Neural progenitor cell (in vitro differentiated cells): ENCODE measurements at places on chromosomes 7 and 10. TPM values are rescaled to one million over a fixed set of nuclear protein-coding genes. Genes with fewer than 3 reads are reported as not detected.

- H3K27ac ChIP-seq: no peak overlapping the region
- H3K4me3 ChIP-seq: no peak overlapping the region
- DNase-seq: no peak
- H3K36me3 ChIP-seq: no peaks in the 10 kb centered on the region
These were observed 38.8 kb upstream of the SHH start for GRCh38 chr7:155850766-155851678.

DNA sequence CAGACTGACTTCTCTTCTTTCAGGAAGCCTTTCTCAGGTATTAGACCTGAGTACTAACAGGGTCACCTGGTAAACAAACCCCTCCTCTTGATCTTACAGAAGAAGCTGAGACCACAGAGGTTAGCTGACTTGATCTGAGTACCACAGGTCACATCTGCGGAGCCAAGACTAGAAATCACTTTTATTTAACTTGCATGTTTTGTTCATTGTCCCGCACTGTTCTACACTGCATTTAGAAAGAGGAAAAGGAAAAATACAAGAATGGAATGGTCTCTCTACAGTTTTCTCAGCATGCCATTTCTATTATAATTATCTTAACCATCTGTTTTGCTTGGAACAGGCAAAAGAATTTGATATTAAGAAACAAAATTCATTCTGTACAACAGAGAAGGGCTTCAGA is 245.6 kb upstream of the ETV1 start:
- no peak overlapping the region for H3K27ac ChIP-seq
- DNase-seq: no peak
- no peaks in the 10 kb centered on the region for H3K27me3 ChIP-seq
- no peaks in the 10 kb centered on the region for H3K36me3 ChIP-seq
- H3K4me3 ChIP-seq: no peak overlapping the region

DNA sequence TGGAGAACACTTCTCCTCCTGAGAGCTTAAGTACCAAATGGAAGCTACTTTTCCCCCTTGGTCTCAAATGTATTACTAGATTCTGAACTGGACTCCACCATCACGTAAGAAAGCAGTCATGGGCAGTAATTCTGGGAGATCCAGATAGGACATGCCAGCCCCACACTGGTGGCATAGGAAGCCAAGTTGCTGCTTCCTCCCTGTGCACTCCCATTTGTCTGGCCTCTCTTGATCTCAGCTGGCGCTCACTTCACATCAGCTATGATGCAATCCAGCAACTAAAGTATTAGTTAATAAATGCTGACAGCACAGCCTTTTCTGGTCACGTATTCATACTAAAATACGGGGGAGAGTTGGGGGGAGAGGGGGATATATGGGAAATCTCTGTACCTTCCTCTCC is 3.4 kb upstream of the IL6 start:
- H3K27ac ChIP-seq: no peak overlapping the region
- peaks cover 4% of the 10 kb centered on the region for H3K4me1 ChIP-seq
- peaks cover 17% of the 10 kb centered on the region for H3K27me3 ChIP-seq
- DNase-seq: no peak

DNA sequence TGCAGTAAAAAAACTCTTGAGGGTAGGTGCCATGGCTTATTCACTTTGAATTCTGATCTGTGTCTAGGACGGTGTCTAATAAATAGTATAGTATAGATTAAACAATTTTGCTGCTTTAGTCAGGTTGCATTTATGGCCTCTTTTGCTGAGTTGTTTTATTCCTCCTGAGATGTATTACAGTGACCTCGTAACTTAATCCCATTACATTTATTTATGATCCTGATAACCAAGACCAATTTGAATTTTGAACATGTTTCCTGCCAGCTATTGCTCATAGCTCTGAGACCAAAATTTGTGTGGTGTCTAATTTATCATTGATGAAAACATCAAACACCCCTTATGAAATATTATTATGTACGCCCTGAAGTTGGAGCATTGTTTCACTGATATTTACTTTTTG is 381.9 kb upstream of the SEMA3C start:
- DNase-seq: no peak
- H3K4me3 ChIP-seq: no peak overlapping the region
- H3K36me3 ChIP-seq: no peaks in the 10 kb centered on the region
- H3K4me1 ChIP-seq: no peaks in the 10 kb centered on the region
- no peak overlapping the region for H3K27ac ChIP-seq

- H3K27ac ChIP-seq: no peak overlapping the region
- no peaks in the 10 kb centered on the region for H3K27me3 ChIP-seq
- no peak overlapping the region for H3K4me3 ChIP-seq
- H3K4me1 ChIP-seq: no peaks in the 10 kb centered on the region
These were observed 26.3 kb downstream of the SAMD8 start for GRCh38 chr10:75137533-75138438.

- H3K27me3 ChIP-seq: no peaks in the 10 kb centered on the region
- no peak for DNase-seq
- no peak overlapping the region for H3K27ac ChIP-seq
These were observed 1.7 kb downstream of the DDX21 start for GRCh38 chr10:68957654-68958053.

DNA sequence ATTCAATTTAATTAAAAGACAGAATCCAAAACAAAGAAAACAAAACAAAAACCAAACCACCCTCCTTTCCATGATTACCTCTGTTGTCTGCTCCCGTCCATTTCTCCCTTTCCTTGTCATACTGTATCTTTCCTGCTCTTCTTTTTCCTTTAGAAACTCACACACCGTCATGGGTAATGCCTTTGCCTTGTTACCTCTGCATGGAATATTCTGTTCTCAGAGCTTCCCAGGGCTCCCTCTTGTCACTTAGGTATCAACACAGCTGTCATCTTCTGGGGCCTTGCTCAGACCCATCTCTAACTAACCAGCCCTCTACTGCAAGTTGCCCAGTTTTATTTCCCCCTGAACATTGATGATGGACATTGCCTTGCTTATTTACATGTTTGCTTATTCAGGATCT is 30.2 kb upstream of the GIMAP8 start:
- H3K4me3 ChIP-seq: no peak overlapping the region
- H3K36me3 ChIP-seq: no peaks in the 10 kb centered on the region
- no peaks in the 10 kb centered on the region for H3K4me1 ChIP-seq
- DNase-seq: no peak
- peaks cover 16% of the 10 kb centered on the region for H3K27me3 ChIP-seq

GRCh38 chr7:36216063-36216684 is 63.1 kb downstream of the EEPD1 start:
- H3K36me3 ChIP-seq: no peaks in the 10 kb centered on the region
- DNase-seq: no peak
- no peaks in the 10 kb centered on the region for H3K27me3 ChIP-seq
- H3K4me3 ChIP-seq: no peak overlapping the region
- no peak overlapping the region for H3K27ac ChIP-seq

DNA sequence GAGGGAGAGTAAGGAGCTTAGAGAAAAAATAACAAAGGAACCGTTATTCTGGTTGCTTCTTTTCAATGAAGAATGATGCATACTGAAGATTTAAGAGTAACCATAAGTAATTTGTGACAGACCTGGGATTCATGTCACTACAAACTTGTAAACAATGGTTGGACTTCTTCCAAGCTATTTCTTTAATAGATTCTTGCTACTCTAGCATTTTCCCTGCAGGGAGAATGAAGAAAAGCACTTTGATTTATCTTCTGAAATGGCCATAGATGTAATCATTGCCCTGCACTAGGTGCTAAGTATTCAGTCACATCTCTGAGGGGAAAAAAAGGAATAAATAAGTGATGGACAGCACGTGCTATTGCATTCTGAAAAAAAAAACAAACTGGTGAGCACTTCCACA is 606.6 kb upstream of the LRRN3 start:
- no peak overlapping the region for H3K27ac ChIP-seq
- no peak for DNase-seq
- H3K36me3 ChIP-seq: no peaks in the 10 kb centered on the region
- H3K27me3 ChIP-seq: no peaks in the 10 kb centered on the region
- no peak overlapping the region for H3K4me3 ChIP-seq

- H3K27ac ChIP-seq: no peak overlapping the region
- DNase-seq: no peak
- peaks cover 12% of the 10 kb centered on the region for H3K4me1 ChIP-seq
These were observed 256.3 kb downstream of the POU6F2 start for GRCh38 chr7:39233851-39234529.

GRCh38 chr10:125823663-125824251 is 411 bp downstream of the BCCIP start:
- H3K36me3 ChIP-seq: peaks cover 10% of the 10 kb centered on the region
- H3K4me1 ChIP-seq: peaks cover 8% of the 10 kb centered on the region

- H3K36me3 ChIP-seq: no peaks in the 10 kb centered on the region
- H3K4me1 ChIP-seq: no peaks in the 10 kb centered on the region
- no peaks in the 10 kb centered on the region for H3K27me3 ChIP-seq
- no peak overlapping the region for H3K4me3 ChIP-seq
- H3K27ac ChIP-seq: no peak overlapping the region
These were observed 392.9 kb downstream of the KCNMA1 start for GRCh38 chr10:77244746-77245145.

- H3K27me3 ChIP-seq: no peaks in the 10 kb centered on the region
- DNase-seq: no peak
- H3K4me3 ChIP-seq: no peak overlapping the region
- no peak overlapping the region for H3K27ac ChIP-seq
These were observed 154.8 kb downstream of the GRK5 start for GRCh38 chr10:119362122-119362521.

DNA sequence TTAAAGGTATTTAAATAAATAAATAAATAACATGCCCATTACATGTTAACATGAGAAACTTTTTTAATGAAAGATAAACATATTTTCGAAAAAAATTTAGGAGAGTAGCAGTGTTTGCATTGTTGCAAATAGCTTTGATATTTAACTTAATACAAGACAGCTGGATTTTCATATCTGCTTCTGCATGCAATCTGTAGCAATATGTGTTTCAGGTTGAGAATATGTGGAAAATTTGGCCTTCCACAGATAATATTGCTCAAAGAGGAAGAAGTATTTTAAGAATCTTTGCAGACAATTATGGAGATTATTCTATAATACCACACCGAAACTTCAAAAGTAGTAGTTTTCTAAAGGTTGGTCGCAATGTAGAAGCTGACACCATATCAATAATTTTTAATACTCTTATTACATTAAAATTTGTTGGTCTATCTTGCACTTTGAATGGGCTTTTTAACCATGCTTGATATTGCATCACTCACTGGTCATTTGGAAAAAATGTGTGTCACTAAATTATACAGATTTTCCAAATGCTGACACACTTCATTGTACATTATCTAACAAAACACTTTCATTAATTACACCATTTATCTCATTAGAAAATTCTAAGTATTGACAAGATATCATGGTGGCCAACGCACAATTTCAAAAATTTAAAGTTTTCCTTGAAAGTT is 229.8 kb upstream of the HDAC9 start:
- DNase-seq: no peak
- no peak overlapping the region for H3K27ac ChIP-seq
- no peak overlapping the region for H3K4me3 ChIP-seq
- no peaks in the 10 kb centered on the region for H3K4me1 ChIP-seq
- H3K27me3 ChIP-seq: no peaks in the 10 kb centered on the region

DNA sequence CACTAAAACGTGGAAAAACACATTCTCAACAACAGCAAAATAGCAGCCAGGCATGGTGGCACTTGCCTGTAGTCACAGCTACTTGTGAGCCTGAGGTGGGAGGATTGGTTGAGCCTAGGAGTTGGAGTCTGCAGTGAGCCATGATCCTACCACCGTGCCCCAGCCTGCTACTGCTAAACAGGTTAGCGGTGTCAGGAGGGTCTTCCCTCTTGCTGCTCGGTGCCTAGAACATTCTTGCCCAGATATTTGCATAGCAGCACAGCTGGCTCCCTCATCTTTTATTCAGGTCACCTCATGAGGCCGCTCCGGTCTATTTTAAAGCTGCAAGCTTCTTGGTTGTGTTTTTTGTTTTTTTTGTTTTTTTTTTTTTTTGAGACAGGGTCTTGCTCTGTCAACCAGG is 2.9 kb upstream of the RABGEF1 start:
- no peak overlapping the region for H3K27ac ChIP-seq
- no peak overlapping the region for H3K4me3 ChIP-seq
- peaks cover 3% of the 10 kb centered on the region for H3K4me1 ChIP-seq
- no peak for DNase-seq

- H3K36me3 ChIP-seq: no peaks in the 10 kb centered on the region
- H3K27ac ChIP-seq: no peak overlapping the region
These were observed 22.3 kb downstream of the PALD1 start for GRCh38 chr10:70500812-70501301.

- no peak overlapping the region for H3K27ac ChIP-seq
- H3K4me3 ChIP-seq: no peak overlapping the region
- no peaks in the 10 kb centered on the region for H3K36me3 ChIP-seq
- no peaks in the 10 kb centered on the region for H3K27me3 ChIP-seq
These were observed 5.7 kb upstream of the TIAL1 start for GRCh38 chr10:119602241-119603095.

- no peaks in the 10 kb centered on the region for H3K27me3 ChIP-seq
- DNase-seq: no peak
- peaks cover 6% of the 10 kb centered on the region for H3K4me1 ChIP-seq
- no peak overlapping the region for H3K4me3 ChIP-seq
These were observed 49.7 kb downstream of the TMEM178B start for GRCh38 chr7:141123522-141123921.

DNA sequence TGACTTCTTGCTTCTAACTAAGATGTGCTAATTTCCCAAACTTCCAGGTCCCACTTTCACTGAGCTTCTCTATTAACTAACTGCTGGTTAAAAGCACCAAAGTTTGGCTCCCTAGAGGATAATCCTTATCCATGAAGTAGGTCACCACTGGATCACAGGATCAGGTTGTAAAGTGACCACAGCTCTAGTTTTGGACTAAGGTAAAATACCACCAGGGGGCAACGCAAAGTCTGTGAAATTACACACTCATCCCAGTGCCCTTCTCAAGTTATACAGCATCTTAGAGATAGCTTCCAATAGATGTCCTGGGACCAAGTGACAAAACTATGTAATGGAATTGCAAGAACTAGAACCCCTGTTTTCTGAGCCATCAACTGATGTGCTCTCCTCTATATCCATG is 116.4 kb upstream of the ASAH2 start:
- H3K36me3 ChIP-seq: no peaks in the 10 kb centered on the region
- no peak overlapping the region for H3K4me3 ChIP-seq
- peak; percentile 65 for DNase-seq
- H3K27ac ChIP-seq: no peak overlapping the region
- H3K4me1 ChIP-seq: no peaks in the 10 kb centered on the region

GRCh38 chr10:28180654-28181053 is 122.2 kb downstream of the MPP7 start:
- no peak overlapping the region for H3K27ac ChIP-seq
- no peaks in the 10 kb centered on the region for H3K36me3 ChIP-seq
- no peak for DNase-seq
- peaks cover 3% of the 10 kb centered on the region for H3K4me1 ChIP-seq
- no peaks in the 10 kb centered on the region for H3K27me3 ChIP-seq
- no peak overlapping the region for H3K4me3 ChIP-seq

DNA sequence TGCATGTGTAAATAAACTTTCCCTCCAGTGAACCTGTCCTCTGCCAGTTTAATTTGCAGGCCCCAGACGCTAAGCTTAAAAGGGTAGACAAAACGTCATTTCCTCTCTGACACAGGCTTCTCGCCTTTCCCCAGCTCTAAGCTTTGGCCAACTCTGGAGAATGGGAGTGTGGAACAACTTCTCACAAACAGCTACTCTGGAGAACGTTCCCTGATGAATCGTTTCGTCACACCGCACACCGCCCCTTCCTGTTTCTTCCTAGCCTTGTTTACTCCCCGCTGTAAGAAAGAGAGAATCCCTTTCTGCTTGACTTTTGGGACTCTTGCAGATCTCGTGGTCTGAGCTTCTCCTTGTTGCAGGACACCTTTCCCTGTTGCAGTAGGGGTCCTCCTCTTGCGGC is 564.2 kb downstream of the TCERG1L start:
- H3K36me3 ChIP-seq: no peaks in the 10 kb centered on the region
- no peak overlapping the region for H3K27ac ChIP-seq
- no peaks in the 10 kb centered on the region for H3K27me3 ChIP-seq

The OR6V1 gene
- total RNA-seq: not detected in 2 replicates

The MEOX2 gene
- total RNA-seq: 0.25 TPM in 1 of 2 replicates, not detected in the other

The CFTR gene
- total RNA-seq: 0.06 and 0.15 TPM in 2 replicates

The ZNF22 gene
- total RNA-seq: 60.2 and 81.0 TPM in 2 replicates

The TMEM273 gene
- not detected in 2 replicates for total RNA-seq

The FKBP9 gene
- 24.4 and 28.6 TPM in 2 replicates for total RNA-seq

The GPR146 gene
- 0.79 and 3.5 TPM in 2 replicates for total RNA-seq

The TLL2 gene
- total RNA-seq: 0.22 and 1.3 TPM in 2 replicates
